Placental epithelial cell (primary cell): ENCODE measurements at places on chromosomes 4 and X. TPM values are rescaled to one million over a fixed set of nuclear protein-coding genes. Genes with fewer than 3 reads are reported as not detected.

HSPA4L gene
- total RNA-seq: 0.98 and 1.6 TPM in 2 replicates

FAM50A gene
- 25.5 and 28.8 TPM in 2 replicates for total RNA-seq

EXOC1L gene
- not detected in 2 replicates for total RNA-seq

PFKFB1 gene
- 0.22 and 0.39 TPM in 2 replicates for total RNA-seq

C4orf54 gene
- under 0.01 TPM in 1 of 2 replicates, not detected in the other for total RNA-seq

EDNRA gene
- not detected in 2 replicates for total RNA-seq

MAMLD1 gene
- 0.11 TPM in 1 of 2 replicates, not detected in the other for total RNA-seq

ZXDA gene
- 10.6 and 12.8 TPM in 2 replicates for total RNA-seq

OCRL gene
- total RNA-seq: 14.5 and 16.3 TPM in 2 replicates

TRMT44 gene
- total RNA-seq: 17.3 and 20.6 TPM in 2 replicates

CLRN2 gene
- not detected in 2 replicates for total RNA-seq

HTR2C gene
- total RNA-seq: under 0.01 TPM in 1 of 2 replicates, not detected in the other

UNC5C gene
- total RNA-seq: 0.39 TPM in 1 of 2 replicates, not detected in the other

GRK4 gene
- 5.5 and 7.8 TPM in 2 replicates for total RNA-seq

CLNK gene
- not detected in 2 replicates for total RNA-seq

CXCL10 gene
- not detected in 2 replicates for total RNA-seq

TBC1D14 gene
- 58.1 and 66.7 TPM in 2 replicates for total RNA-seq

PPEF1 gene
- not detected in 2 replicates for total RNA-seq

CT45A2 gene
- not detected in 2 replicates for total RNA-seq

ASB11 gene
- total RNA-seq: not detected in 2 replicates

PHEX gene
- total RNA-seq: 0.65 and 1.2 TPM in 2 replicates

EMCN gene
- total RNA-seq: not detected in 2 replicates

SPINK2 gene
- not detected in 2 replicates for total RNA-seq

KCND1 gene
- 0.11 and 0.39 TPM in 2 replicates for total RNA-seq
